ENCODE measurements at places on chromosomes 3 and 15.
A peak's percentile ranks its signal among the peaks of the same experiment; 100 is the strongest.

DNA sequence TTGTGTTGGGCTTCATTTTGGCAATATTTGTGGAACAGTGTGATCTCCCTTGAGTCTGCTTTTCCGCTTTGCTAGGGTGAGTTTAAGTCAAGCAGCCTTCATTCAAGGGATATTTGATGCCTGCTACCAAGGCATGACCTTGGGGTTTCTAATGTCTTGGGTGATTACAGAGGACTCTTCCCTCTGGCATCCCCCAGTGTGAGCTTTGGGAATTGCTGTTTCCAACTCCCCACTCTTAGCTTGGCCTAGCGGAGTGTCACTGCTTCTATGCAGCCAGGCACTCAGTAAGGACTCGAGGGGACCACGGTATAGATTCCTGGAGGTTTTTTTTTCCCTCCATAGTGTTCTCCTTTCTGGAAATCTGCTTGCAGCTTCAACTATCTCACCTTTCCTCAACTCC, 21.1 kb downstream of the GCNT3 start:
- peak; percentile 23 for DNase-seq

- DNase-seq: peak; percentile 63
Observed at GRCh38 chr3:99562138-99562537, 76.3 kb upstream of the COL8A1 start.

GRCh38 chr3:43018246-43018645, 39.1 kb downstream of the GASK1A start:
- DNase-seq: no peak

DNA sequence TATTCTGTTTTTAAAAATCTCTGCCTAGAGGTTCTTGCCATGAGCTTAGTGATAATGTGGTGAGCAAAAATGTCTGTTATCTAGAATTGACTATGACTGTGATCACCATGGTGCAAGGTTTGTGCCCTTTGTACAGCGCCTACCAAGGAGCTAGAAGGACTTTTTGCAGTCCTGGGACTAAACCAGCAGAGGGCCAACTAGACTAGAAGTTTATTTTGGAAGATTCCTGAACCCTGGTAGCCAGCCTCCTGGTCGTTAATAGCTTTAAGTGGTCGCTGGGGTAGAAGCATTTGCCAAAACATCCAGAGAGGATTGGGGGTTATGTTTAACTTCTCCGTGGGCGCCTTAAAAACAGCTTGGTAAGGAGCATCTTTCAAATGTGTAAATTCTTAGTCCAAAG, 7.8 kb downstream of the SCG5 start:
- DNase-seq: peak; percentile 62

- DNase-seq: peak; percentile 82
Observed at GRCh38 chr3:115975353-115975752, 352.0 kb downstream of the GAP43 start.

GRCh38 chr3:148914936-148915690, 50.0 kb downstream of the CPA3 start:
- DNase-seq: peak; percentile 21

GRCh38 chr3:125470671-125471070, 49.3 kb downstream of the SNX4 start:
- DNase-seq: no peak

DNA sequence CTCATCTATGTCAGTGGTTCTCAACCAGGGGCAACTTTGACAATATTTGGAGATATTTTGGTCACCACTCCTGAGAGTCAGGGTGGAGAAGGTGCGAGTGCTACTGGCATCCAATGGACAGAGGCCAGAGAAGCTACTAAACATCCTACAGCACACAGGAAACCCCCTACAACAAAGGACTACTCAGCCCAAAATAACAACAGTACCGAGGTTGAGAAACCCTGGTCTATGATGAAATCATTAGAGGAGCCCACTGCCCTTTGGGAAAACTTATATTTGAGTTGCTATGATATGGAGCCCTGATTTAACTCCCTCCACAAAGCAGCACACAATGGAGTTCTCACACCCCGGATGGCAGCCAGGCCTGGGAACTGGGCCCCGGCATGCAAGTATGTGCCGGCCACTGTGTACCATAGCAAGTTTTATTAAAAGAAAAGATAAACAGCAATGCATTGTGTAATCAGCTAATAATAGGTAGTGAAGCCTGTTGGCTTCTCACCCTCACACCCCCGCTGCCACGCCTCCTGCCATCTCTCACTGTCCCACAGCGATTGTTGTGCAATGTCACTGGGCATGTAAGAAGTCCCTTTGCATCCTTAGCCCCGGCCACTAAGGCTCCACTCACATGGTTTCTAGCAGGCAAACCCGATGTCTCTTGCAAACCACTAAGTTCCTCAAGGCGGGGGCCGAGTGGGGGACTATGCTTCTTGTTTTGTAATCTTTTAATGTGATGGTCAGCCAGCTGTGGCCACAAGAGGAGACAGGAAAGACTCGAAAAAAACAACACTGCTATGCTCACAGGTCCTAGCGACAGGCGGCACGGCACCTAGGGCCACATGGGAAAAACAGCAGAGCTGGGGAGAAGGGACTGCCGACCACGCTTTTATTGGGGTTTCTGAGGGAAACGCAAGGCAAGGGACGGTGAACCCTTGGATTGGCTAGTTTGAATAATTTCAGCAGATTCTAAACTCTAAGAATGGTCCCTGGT, 110.0 kb downstream of the AQP9 start:
- DNase-seq: no peak

GRCh38 chr3:37945807-37946530, 44.6 kb upstream of the VILL start:
- peak; percentile 61 for DNase-seq

DNA sequence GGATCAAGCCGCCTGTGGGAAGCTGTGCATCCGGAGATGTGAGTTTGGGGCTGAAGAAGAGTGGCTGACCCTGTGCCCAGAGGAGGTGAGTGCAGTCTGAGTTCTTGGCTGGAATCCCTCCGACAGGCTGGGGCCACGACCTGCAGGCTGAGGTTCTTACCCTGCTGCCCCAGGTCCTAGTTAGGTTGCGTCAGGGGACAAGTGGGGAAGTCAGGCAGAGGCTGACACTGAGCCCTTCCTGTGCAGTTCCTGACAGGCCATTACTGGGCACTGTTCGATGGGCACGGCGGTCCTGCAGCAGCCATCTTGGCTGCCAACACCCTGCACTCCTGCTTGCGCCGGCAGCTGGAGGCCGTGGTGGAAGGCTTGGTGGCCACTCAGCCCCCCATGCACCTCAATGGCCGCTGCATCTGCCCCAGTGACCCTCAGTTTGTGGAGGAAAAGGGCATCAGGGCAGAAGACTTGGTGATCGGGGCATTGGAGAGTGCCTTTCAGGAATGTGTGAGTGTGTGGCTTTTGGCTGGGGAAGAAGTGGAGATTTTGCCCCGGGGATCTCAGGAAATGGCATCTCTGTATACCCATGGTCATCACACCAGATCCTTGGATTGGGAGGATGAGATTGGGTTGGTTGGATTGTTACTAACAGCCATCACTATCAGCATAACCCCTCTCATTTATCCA, 1.3 kb downstream of the PPM1M start:
- no peak for DNase-seq

DNA sequence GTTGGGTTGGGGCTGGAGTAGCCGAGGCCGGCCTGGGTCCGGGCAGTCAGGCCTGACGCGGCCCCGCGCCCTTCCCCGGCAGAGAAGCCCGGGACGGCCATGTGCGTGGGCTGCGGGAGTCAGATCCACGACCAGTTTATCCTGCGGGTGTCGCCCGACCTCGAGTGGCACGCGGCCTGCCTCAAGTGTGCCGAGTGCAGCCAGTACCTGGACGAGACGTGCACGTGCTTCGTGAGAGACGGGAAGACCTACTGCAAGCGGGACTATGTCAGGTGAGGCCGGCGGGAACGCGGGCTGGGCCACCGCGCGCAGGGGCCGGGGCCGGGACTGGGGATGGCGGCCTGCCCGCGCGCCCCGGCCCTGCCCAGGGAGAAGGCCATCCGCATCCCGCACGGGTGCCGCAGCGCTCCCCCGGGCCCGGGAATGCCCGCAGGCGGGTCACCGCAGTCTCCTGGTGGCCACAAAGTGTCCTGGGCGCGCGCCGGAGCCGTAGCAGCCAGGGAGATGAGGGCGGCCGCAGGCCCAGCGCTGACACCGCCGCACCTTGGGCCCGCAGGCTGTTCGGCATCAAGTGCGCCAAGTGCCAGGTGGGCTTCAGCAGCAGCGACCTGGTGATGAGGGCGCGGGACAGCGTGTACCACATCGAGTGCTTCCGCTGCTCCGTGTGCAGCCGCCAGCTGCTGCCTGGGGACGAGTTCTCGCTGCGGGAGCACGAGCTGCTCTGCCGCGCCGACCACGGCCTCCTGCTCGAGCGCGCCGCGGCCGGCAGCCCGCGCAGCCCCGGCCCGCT, 1.3 kb downstream of the ISL2 start:
- DNase-seq: no peak

DNA sequence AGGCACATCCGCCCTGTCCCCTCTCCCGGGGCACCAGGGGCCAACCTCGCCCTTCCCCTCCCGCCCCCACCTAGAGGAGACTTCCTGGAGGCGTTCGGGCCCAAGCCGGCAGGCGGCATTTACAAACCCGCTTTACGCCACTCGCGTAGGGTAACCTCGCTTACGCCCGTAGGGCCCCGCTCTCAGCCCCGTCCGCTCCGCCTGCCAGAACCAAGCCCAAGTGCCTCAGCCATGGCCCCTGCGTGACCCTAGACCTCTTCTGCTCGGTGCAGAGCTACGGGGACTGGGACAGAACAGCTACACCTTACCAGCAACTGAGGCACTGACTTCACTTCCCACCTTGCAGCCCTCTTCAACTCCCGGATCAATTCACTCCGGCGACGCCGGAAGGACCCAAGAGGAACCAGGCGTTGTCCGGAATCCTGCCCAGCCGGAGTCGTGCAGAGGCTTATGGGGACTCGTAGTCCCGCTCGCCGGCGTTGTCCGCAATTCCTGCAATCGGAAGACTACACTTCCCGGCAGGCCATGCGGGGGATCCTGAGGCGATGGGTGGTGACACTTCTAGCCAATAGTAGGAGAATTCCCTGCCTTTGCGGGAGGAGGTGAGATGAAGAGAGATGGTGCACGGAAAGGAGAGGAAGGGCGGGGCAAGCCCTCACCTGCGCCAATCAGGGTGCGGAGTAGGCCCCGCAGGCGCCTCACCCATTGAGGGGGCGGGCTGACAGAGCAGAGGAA, at the start of gene PDCD10:
TSS of gene PDCD10 (minus strand) at position 395 of the 735 bp plus-strand sequence. CDS start 14,735 bp downstream, outside the sequence.
- DNase-seq: peak; percentile 99

DNA sequence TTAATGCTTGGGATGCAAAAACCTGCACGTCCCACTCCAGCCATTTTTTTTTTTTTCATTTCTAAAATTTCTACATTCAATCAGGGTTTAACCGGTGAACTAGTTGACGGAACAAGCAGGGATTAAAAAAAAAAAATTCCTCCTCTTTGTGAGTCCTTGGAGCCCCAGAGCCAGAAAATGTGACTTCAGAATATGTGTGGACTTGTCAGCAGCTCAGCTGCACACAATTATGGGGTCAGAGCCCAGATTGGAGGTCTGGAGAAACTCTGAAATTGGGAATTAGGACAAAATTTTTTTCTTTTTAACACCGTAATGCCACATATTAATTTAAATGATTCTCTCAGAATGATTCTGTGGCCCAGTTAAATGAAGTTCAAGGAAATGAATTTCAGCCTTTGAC, 921.0 kb upstream of the CFAP20DC start:
- no peak for DNase-seq

DNA sequence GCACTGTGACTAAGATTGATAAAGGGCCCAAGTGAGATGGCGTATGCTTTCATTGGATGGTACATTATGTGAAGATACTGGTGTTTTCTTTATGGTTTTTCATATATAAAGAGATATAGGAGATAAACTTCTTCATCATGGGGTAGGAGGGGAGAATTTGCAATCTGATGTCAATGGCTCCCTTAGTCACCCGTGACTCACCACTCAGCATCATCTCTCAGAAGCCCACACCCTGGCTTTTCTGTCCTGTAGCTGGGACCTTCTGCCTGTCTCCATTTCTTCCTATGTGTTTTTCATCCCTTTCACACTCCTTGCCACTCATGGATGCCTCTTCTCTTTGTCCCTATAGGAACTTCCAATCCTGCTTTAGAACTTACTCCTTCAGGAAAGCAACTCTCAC, 114.3 kb upstream of the SEMA6D start:
- no peak for DNase-seq

DNA sequence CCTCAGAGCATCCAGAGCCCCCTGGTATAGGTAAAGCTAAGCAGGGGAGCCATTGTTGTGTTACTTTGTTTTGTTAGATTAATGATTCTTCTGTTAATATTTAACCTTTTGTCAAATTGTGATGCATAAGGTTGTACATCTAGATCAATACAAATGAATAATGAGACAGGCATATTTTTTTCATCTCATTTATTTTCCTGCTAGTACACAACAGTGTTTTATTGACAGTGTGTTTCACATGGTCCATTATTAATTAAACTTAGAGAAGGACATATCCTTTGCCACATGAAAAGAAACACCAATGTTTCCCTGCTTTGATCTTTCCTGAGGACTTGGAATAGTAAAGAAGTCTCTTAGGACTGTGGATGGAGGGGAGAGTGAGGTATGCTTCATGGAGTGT, 543.6 kb upstream of the CFAP20DC start:
- no peak for DNase-seq

DNA sequence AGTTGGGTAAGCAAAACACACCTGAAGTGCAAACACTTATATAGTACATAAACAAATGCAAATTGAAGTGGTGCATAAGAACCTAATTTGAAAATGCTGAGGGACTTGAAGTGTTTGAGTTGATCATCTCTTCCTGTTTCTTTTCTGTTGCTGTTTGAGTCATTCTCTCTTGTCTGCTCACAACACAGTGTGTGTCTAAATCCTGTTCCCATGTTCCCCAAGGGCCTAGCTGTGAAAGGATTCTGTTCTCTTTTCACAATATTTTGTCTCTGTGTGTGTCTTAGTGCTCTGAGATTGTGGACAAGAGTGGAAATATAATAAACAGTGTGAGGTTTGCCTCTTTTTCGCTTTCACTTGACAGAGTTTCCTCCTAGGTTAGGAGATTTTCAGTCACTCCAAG, 6.1 kb downstream of the CD96 start:
- peak; percentile 33 for DNase-seq

DNA sequence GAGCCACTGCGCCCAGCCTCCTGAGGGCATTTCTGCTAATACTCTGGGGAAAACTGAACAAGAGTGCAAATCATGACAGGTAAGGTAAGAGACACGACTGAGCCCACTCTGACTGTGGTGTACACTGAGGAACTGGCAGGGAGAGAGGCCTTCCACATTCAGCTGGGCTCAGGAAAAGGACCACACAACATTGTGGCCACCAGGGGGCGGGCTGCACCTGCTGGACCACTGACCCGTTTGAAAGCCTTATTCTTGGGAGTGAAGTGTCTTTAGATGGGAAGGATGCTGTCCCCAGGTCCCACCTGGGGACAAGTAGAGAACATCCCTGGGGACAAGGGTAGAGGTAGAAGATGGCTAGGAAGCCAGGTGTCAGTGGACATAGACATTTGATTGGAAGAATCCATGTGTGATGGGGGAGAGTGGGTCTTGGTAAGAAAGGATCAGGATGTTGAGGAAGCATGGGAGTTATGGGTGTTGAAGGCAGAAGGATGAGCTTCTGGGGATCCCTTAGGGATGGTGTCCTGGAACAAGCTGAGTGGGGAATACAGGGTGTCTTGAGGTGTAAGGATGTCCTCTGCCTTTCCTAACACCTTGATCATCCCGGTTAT, 6.2 kb upstream of the CTDSPL start:
- DNase-seq: peak; percentile 83

GRCh38 chr15:88658070-88658965, 19.5 kb downstream of the ISG20 start:
- DNase-seq: no peak
